Stimulated activated CD8-positive, alpha-beta memory T cell treated with anti-CD3 and anti-CD28 coated beads, Interleukin-4, amount 100 ng/mL, for 1 hour (primary cell): ENCODE measurements at places on chromosomes 3 and 15.

- no peak for DNase-seq
Measured at GRCh38 chr3:178129109-178129508, 407.1 kb upstream of the KCNMB2 start.

DNA sequence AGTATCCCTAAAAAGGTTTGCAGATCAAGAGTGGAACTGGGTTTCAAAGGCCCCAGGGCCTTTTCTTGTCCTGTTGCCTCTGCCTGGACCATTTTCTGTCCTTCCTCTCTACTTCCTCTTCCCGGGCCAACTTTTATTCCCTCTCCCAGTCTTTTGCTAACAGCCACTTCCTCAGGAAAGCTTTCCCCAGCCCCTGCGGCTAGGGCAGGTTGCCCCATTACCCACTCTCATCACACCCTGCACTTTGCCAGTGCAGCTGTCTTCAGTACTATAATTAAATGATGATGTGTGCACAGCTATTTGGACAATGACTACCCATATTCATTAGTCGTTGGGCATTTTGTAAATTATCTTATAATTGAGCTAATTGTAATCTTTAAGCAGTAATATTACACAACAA lies 150.5 kb upstream of the THBS1 start:
- no peak for DNase-seq

- DNase-seq: no peak
Measured at GRCh38 chr3:53695324-53695690, 150.9 kb downstream of the CHDH start.

DNA sequence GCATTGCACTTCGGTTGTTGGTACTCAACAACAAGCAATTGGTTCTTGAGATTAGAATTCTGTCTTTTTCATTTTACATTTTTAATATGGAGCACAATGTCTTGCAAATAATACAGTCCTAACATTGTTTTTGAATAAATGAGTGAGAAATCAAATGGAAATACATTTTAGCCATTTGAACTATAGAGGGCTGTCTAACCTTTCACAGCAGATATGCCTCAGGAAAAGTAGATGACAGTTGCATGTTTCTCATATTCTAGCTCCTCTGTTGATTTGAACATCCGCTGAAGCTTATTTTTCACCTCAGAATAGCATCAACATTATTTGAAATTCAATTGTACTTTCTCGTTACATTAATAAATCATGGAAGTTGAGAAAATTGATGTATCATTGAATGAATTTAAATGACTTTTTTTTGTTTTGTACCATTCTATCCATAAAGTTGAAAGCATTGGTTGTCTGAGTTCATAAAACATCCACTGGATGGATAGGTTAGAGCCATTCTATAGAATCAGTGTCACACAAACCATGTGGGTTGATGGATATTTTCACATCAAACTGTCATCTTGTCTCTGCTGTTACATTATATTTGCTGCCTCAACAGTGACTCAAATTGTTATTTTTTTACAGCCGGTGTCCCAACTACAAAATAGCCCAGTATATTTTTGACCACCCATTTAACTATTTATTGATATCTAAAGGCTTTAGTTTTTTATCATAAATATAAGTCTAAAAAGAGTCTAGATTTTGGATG lies 928.3 kb downstream of the NSUN3 start:
- DNase-seq: no peak

GRCh38 chr3:174498638-174499037 lies 360.5 kb upstream of the NAALADL2 start:
- DNase-seq: no peak

DNA sequence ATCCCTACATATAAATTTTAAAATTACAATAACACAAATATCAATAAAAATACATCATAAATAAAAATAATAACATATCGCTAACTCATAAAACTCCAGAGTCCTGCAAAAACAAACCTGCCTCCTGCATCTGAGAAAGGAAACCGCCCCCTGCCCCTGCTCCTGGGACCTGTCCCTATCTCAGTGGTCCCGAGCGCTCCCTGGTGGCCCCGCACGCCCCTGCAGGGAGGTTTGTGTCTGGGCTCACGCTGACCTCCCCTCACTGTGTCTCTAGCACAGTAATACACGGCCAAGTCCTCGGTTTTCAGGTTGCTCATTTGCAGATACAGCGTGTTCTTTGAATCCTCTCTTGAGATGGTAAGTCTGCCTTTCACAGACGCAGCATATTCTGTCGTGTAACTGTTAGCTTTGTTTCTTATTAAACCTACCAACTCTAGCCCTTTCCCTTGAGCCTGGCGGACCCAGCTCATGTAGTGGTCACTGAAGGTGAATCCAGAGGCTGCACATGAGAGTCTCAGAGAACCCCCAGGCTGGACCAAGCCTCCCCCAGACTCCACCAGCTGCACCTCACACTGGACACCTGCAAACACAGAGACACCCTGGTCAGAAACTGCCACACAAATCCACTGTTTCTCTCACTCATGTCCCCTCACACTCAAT lies 554.1 kb downstream of the GOLGA6L6 start:
- no peak for DNase-seq

- no peak for DNase-seq
Measured at GRCh38 chr3:55725681-55726500, 238.8 kb upstream of the WNT5A start.

- DNase-seq: no peak
Measured at GRCh38 chr15:89385596-89386331, 51.1 kb upstream of the POLG start.

GRCh38 chr3:29486096-29486495 lies 205.2 kb downstream of the RBMS3 start:
- DNase-seq: no peak

DNA sequence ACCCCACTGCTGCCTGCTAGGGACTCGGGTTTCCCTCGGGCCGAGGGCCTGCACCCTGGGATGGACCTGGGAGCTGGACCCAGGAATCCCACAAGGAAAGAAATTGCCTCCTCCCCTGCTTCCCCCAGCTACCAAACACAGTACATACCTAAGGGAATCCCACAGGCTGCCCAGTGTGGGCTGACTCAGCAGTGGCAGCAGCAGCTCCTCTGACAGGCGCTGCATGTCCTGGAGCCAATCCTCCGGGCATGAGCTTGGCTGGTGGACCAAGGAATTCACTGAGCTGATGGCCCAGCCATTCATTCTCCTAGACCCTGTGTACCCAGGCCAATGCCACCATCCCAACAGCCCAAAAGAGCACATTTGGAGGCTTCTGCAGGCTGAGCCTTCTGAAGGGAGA lies 9.5 kb upstream of the LTK start:
- no peak for DNase-seq

DNA sequence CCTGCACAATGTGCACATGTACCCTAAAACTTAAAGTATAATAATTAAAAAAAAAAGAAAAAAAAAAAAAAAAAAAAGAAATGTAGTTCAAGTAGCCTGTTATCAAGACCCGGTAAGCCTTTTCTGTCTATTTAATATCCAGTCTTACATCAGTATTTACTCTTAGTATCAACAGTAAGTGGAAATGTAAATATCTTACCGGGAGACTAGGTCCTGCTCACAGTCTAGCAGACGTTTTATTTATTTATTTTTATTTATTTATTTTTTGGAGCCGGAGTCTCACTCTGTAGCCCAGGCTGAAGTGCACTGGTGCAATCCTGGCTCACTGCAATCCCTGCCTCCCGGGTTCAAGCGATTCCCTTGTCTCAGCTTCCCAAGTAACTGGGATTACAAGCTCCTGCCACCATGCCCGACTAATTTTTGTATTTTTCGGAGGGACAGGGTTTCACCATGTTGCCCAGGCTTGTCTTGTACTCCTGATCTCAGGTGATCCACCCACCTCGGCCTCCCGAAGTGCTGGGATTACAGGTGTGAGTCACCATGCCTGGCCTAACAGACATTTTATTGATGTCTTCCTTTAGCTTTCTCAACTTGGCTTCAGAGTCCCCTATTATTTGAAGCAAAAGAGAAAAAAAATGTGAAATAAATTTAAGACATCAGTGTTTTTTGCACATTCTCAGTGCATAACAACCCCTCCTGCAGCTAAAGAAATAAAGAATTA lies 19.9 kb downstream of the C2CD4B start:
- no peak for DNase-seq

GRCh38 chr3:136142592-136142991 lies 53.5 kb downstream of the MSL2 start:
- DNase-seq: no peak

GRCh38 chr3:139104062-139104461 lies 59.4 kb upstream of the PRR23C start:
- no peak for DNase-seq

DNA sequence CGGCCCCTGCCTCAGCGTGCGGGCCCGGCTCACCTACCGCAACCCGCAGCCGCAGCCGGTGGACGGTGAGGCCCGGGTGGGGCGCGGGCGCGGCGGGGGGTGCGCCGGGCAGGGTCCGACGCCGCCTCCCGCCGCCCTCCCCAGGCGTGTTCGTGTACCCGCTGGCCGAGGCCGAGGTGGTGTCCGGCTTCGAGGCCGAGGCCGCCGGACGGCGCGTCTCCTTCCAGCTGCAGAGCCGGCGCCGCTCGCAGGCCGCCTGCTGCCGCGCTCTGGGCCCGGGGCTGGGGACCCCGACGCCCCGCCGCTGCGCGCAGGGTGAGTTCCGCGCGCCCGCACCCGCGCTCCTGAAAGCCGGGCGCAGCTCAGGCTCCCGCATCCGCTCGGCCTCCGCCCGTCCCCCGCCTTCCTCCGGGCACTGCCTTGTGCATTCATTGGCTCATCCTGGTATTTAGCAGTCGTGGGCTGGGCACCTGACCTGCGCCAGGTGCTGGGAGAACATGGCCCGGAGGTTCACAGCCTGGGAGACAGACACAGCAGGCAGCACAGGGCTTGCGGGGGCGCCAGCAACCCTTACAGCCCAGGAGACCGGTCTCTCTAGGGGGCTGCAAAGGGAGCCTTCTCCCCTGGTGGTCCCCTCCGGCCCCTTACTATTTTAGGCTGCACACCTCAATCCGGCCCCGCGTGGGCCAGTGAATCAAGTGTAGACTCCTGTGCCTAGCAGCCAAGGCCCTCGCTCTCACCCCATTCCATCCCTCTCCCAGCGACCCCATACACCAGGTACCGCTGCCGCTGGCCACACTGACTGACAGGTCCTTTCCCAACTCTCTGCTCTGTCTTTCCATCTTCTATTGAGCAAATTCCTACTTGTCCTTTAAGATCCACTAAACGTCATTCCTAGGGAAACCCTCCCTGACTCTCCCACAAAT lies 1.5 kb downstream of the VWA5B2 start:
- no peak for DNase-seq

GRCh38 chr15:74134387-74135027 lies 4.1 kb downstream of the ISLR2 start:
- DNase-seq: no peak

DNA sequence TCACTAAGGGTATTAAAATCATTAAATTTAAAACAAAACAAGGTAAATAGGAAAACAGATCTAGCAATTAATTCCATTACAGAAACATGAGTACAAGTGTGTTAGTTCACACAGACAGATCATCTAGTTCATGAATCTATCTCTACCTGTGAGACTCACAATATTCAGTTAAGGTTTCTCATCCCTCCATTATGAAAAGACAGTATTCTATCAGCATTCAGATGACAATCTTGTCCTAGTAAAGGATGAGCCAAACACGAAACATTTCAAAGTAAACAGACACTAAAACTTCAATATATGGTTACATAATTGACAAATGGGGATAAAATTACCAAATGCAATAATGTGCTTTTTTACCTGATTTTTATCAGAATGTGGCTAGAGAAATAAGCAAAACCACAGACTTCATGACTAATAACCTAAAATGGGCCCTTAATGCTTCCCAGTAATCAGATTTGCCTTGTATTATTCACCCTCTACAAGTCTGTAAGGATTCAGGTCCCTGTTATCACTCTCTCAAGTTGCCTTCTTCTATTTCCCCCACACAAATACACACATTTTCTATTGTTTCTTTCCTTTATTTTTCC lies 126.8 kb downstream of the DLG1 start:
- no peak for DNase-seq

DNA sequence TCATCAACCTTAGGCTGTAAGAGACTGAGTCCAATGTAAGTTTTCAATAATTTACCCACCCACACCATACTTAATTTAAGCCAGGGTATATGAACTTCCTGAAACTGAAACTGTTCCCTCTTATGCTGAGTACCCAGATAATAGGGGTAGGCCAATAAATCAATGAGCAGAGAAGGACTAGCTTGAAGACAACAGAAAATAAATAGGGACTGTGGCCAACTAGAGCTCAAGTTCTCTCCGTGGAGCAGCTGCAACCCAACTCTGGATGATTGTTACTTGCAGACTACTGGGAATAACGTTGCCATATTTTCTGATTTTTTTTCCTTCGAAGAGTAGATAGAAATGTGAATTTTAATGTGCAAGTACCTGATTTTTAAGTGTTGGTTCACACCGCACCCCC lies 128.0 kb downstream of the ATG7 start:
- DNase-seq: no peak

- no peak for DNase-seq
Measured at GRCh38 chr3:138850151-138850550, 15.4 kb upstream of the PIK3CB start.

- no peak for DNase-seq
Measured at GRCh38 chr3:42019953-42020260, 58.0 kb upstream of the ULK4 start.

DNA sequence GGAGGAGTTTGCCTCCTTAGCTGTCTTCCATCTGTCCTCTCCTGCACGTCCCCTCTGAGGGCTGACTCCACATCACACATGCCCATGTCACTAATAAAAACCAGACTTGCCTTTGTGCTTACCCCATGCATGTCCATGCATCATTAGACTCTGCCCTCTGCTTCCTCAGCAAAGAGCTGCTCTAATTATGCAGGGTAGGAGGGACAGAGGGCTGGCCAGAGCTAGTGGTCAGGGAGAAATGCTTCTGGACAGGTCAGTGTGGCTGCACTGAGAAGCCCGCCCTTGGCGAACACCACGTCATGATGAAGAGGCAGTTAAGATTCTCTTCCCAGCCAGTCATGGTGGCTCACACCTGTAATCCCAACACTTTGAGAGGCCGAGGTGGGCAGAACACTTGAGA lies 8.9 kb downstream of the CA12 start:
- DNase-seq: no peak

- no peak for DNase-seq
Measured at GRCh38 chr15:61318301-61318700, 89.2 kb upstream of the RORA start.

DNA sequence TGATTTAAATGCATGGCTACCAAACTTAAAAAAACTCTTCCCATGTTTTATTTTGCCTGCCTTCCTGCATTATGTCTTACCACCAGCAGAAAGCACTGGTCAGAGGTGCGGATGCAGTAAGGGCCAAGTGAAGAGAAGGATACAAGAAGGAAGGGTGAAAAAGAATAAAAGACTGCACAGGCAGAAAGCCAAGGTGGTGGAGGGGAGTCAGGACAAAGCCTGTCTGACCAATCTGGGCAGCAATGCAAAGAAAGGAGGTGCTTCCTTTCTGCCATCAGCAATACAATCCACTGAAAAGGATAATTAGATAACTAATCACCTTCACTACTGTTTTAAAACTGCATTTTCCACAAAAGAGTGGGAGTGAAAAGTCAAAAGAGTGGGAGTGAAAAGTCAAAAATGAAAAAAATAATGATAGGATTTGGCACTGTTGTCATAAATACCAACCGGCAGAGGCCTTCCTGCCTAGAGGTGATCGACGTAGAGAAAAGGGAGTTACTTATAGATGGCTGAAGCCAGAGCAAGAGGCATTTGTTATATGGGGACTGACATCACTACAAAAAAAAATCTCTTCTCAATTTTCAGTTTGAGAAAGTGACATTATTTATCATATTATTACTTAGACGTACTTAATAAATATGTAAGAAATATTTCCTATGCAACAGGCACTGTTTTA lies 385.3 kb downstream of the TBC1D5 start:
- DNase-seq: no peak
